GM20000 (cell line): ENCODE measurements at places on chromosomes 1 and 21.

- no peak for DNase-seq
These were observed 57.7 kb downstream of the SPATA6 start for GRCh38 chr1:48414264-48414663.

- no peak for DNase-seq
These were observed 172.8 kb upstream of the PTGFR start for GRCh38 chr1:78318011-78318410.

- no peak for DNase-seq
These were observed 240.5 kb downstream of the RPS6KC1 start for GRCh38 chr1:213291526-213291925.

DNA sequence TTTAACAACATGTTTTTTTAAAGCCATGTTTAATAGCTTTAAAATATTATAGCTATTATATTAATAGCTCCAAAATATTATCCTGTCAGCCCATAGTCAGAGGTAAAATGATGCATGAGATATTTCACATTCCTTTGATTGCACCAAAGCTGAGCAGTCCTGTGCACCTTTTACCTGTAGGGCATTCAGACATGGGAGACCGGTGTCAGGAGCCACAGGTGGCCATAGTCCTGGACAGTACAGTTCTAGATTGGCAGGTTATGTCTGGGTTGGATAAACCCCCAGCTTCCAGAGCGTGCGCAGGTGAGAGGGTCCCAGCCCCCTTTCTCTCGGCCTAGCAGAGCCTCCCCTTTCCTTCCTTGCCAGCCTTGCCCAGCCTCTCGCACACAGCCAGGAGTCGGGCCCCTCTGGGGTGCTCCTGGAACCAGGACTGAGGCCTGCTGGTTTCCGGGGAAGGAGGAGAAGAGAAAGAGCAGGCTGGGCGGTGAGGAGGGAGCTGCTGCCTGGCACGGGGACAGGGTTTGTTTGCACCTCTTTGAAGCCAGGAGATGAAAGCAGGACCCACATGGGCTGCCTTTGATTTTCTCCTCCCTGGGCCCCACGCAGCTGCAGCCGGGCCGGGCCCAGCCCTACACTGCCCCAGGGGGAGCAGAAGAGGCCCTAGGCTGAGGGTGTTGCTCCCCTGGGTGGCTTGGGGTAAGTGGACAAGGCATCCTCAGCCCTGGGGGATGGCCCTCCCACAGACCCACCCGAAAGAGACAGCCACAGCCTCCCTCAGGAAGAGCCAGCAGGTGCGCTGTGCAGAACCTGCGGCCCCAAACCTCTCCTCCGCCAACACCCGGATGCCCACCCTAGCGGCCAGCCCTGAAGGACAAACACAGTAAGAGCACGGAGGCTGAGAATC lies 75.2 kb upstream of the TARDBP start:
- no peak for DNase-seq

DNA sequence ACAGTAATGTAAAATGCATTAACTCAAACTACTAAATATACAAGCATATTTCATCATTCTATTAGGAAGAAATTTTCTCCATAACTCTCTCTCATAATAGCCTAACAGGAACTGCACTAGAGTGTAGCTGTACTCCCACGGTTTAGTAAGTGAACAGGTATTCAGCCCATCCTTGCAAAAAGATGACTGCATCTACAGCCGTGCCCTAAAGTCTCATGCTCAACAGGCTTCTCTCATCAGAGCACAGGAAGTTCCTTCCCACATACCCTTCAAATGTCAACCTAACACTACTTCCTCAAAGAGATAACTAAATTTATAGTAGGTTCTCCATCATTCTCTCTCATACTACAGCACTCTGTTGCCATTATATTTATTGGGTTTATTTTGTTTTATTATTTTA lies 251.6 kb downstream of the AKT3 start:
- no peak for DNase-seq

GRCh38 chr1:214658785-214659184 lies 55.8 kb downstream of the CENPF start:
- no peak for DNase-seq
